B cell (primary cell): ENCODE measurements at places on chromosomes 13 and 19. TPM values are rescaled to one million over a fixed set of nuclear protein-coding genes. Genes with fewer than 3 reads are reported as not detected.

Gene SPART
- 18.6 and 20.8 TPM in 2 replicates for total RNA-seq

Gene ZNF773
- total RNA-seq, result 28.6 and 29.2 TPM in 2 replicates

Gene CBY2
- total RNA-seq, result not detected in 2 replicates

- H3K27ac ChIP-seq, result peak overlapping the region; percentile 74
- H3K4me3 ChIP-seq, result peak overlapping the region; percentile 52
- peaks cover 55% of the 10 kb centered on the region for H3K4me1 ChIP-seq
- peaks cover 13% of the 10 kb centered on the region for H3K36me3 ChIP-seq
- no peaks in the 10 kb centered on the region for H3K27me3 ChIP-seq
- DNase-seq, result no peak
Measured at GRCh38 chr19:7921302-7921966, 1.3 kb downstream of the SNAPC2 start.

- no peaks in the 10 kb centered on the region for H3K27me3 ChIP-seq
- no peak for DNase-seq
- H3K4me1 ChIP-seq, result no peaks in the 10 kb centered on the region
- no peaks in the 10 kb centered on the region for H3K36me3 ChIP-seq
Measured at GRCh38 chr13:69565334-69565733, 542.3 kb upstream of the ATXN8OS start.

DNA sequence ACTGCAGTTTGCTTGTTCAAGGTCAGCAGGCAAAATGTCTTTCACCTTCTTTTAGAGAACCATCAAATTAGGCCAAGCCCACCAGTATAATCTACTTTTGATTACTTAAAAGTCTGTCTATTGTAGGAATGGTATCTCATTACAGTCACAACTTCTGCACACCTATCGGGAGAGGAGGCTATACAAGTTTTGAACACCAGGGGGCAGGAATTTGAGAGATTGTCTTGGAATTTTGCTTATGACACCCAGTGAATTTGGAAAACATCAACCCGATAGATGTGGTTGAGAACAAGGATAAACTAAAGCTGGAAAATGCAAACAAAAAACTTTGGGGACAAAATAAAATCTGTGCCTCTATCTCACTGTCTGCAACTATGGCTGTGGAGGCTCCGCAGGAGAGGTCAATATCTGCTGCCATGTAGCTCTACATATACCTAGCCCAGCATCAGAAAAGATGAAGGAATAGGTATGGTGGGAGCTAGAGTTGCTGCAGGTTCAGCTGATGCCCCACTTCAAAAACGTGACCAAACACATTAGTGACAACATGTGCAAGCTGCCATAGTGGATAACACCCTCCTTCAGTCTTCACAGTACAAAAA is 1299.2 kb upstream of the SPRY2 start:
- H3K36me3 ChIP-seq, result no peaks in the 10 kb centered on the region
- no peaks in the 10 kb centered on the region for H3K4me1 ChIP-seq
- DNase-seq, result no peak

DNA sequence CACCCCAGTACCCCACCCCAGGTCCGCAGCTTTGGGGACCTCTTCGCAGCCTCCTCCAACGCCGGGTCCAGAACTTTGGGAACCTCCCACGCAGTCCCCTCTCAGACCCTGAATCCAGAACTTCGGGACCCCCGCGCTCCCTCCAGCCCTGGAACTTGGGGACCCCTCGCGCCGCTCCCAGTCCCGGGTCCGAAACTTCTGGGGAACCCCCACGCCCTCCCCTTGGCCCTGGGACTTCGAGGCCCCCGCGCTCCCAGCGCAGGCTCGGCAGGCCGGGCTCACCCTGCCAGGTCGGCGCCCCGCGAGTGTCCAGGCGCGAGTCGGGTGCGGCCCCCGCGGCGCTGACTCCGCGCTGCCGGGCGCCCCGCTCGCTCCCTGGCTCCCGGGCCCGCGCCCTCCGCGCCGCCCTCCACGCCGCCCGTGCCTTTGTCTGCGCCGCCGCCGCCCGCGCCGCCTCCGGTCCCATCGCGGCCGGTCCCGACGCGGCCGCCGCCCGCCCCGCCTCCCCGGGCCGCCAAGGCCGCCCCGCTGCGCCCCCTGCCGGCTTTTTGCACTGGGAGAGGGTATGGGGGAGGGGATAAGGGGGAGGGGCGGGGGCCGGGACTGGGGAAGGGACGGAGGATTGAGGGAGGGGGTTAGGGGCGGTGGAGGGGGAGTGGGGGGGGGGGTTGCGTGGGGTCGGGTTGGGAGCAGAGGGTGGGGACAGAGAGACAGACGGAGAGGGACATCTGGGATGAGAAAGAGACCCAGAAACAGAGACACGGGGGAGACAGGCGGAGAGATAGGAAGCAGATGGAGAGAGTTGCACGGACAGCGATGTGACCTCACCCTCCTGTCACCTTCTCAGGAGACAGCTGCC is at the start of gene HOMER3:
Gene HOMER3 (minus strand): TSS at position 449 of the 859 bp plus-strand sequence. CDS start 2,235 bp downstream, outside the sequence.
- peaks cover 21% of the 10 kb centered on the region for H3K4me1 ChIP-seq
- H3K27ac ChIP-seq, result no peak within 1 kb of the TSS
- DNase-seq, result peak; percentile 82
- H3K27me3 ChIP-seq, result peaks cover 27% of the 10 kb centered on the region
- H3K4me3 ChIP-seq, result peak within 1 kb of the TSS; percentile 15
- no peaks in the 10 kb centered on the region for H3K36me3 ChIP-seq

GRCh38 chr13:104976986-104977385 is 1558.5 kb downstream of the EFNB2 start:
- H3K27me3 ChIP-seq, result no peaks in the 10 kb centered on the region
- no peaks in the 10 kb centered on the region for H3K36me3 ChIP-seq
- H3K27ac ChIP-seq, result no peak overlapping the region
- no peak for DNase-seq
